ENCODE measurements at places on chromosomes 16 and 17.
A peak's percentile ranks its signal among the peaks of the same experiment; 100 is the strongest.

GRCh38 chr16:77570574-77570973 lies 135.7 kb upstream of the ADAMTS18 start:
- DNase-seq: no peak

- DNase-seq: peak; percentile 69
These were observed 60.4 kb downstream of the SLFN11 start for GRCh38 chr17:35312790-35313711.

GRCh38 chr17:66526827-66527226 lies 224.4 kb downstream of the PRKCA start:
- DNase-seq: no peak

DNA sequence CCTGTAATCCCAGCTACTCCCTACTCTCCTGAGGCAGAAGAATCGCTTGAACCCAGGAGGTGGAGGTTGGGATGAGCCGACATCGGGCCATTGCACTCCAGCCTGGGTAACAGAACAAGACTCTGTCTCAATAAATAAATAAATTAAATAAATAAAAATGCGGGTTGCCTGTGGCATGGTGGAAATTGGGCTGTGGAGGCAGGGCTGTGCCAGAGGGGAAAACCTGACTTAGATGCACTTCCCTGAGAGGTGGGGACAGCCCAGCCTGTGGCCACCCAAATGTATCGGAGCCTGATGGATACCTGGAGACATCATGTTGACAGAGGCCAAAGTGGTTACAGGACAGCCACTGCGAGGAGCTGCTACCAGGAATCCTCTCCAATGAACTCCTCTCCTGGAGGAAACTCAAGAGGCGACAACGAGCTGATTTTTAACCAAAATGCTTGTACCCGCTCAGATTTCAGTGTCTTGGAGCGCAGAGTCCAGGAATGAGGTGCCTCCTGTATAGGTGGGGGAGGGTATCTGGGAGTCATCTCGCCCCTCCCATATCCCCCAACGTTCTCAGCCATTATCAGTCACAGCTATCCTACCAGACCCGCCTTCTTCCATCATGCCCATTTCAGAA lies 32.3 kb downstream of the DDX19A start:
- DNase-seq: no peak

- DNase-seq: peak; percentile 52
These were observed 17.4 kb upstream of the C17orf107 start for GRCh38 chr17:4881761-4882555.

DNA sequence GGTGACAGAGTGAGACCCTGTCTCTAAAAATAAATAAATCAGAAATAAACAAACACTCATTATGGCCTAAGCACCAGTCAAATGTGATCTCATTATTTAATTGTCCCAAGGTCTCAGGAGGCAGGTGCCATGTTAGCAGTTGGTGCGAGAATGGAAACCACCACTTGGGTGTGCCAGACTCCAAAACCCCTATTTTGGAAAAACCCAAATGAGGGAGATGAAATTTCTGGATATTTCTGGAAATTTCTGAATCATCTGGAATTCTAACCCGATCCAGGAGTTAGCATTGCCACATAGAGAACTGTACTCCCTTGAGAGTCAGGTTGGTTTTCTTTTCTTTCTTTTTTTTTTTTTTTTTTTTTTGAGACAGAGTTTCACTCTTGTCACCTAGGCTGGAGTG lies 264.0 kb downstream of the XYLT1 start:
- DNase-seq: no peak

GRCh38 chr16:72501739-72502593 lies 330.0 kb upstream of the PMFBP1 start:
- no peak for DNase-seq

- DNase-seq: no peak
These were observed 11.6 kb downstream of the AQP8 start for GRCh38 chr16:25228372-25228771.

GRCh38 chr16:53971616-53972015 lies 267.7 kb downstream of the FTO start:
- no peak for DNase-seq

- DNase-seq: no peak
These were observed 2.1 kb upstream of the NAGS start for GRCh38 chr17:44002141-44002848.

GRCh38 chr16:89944773-89945172 lies 3.8 kb upstream of the DEF8 start:
- no peak for DNase-seq

- DNase-seq: no peak
These were observed 63.3 kb upstream of the HSBP1 start for GRCh38 chr16:83744441-83744981.

GRCh38 chr17:28511858-28512461 lies 5.8 kb downstream of the FOXN1 start:
- DNase-seq: no peak

GRCh38 chr16:57998486-57998885 lies 2.0 kb downstream of the ZNF319 start:
- DNase-seq: no peak

- no peak for DNase-seq
These were observed 571 bp upstream of the NME1 start for GRCh38 chr17:51152766-51153209.
